HT-29 (cell line): ENCODE measurements at places on chromosomes 11 and 22. TPM values are rescaled to one million over a fixed set of nuclear protein-coding genes. Genes with fewer than 3 reads are reported as not detected.

DNA sequence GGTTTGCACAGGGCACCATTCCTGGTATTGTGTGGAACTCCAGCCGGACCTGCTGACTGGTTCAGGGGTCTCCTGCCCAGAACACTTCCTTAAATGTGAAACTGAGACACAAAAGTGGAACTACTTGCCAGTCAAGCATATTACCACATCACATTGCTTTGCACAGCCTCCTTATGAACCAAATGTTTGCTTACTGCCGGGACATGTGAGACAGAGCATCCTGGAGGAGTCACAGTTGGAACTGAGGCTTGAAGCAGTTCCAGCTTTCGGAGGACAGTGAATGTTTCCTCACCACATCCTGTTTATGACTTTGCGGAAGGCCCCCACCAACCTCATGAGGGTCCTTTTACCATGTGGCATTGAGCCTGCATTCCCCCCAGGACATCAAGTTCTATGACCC is 105.8 kb upstream of the ARHGAP42 start:
- no peak for DNase-seq

- peak; percentile 4 for DNase-seq
Observed at GRCh38 chr11:80146232-80146631, 705.4 kb upstream of the TENM4 start.

- no peak for DNase-seq
Observed at GRCh38 chr11:10460611-10461275, 5.7 kb downstream of the AMPD3 start.

GRCh38 chr22:26689513-26690301 is 32.3 kb downstream of the MIAT start:
- DNase-seq, result no peak

GRCh38 chr11:35953081-35953760 is 9.4 kb downstream of the LDLRAD3 start:
- no peak for DNase-seq

DNA sequence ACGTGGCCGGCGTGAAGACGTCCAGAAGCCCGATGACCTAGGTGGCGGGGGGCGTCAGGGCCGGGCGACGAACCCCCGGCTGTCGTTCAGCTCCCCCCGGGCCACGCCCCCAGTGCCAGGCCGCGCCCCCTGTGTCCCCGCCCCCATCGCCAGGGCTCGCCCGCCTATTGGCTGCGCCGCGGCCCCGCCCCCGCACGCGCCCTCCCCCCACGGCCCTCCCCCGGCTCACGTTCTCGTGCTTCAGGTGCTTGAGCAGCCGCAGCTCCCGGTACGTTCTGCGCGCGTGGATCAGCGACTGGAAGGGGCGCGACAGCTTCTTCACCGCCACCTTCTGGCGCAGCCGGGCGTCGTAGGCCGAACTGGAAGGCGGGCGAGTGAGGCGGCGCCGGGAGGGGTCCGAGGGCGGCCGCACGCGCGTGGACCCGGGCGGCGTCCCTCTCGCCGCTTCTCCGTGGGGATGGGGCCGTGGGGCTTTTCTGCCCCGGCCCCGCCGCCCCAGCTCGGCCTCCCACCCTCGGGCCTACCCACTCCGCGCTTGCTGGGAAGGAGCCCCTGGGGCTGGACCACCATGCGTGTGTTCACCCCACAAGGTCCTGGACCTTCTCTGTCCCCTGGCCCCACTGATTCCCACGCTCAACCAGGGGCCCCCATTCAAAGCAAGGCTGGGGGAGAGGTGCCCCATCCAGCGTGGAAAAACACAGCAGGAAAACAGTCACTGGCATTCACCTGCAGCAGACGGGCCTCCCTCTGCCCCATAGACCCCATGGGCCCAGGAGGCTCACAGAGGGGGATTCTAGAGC is 2.4 kb downstream of the MAPK11 start:
- no peak for DNase-seq

DNA sequence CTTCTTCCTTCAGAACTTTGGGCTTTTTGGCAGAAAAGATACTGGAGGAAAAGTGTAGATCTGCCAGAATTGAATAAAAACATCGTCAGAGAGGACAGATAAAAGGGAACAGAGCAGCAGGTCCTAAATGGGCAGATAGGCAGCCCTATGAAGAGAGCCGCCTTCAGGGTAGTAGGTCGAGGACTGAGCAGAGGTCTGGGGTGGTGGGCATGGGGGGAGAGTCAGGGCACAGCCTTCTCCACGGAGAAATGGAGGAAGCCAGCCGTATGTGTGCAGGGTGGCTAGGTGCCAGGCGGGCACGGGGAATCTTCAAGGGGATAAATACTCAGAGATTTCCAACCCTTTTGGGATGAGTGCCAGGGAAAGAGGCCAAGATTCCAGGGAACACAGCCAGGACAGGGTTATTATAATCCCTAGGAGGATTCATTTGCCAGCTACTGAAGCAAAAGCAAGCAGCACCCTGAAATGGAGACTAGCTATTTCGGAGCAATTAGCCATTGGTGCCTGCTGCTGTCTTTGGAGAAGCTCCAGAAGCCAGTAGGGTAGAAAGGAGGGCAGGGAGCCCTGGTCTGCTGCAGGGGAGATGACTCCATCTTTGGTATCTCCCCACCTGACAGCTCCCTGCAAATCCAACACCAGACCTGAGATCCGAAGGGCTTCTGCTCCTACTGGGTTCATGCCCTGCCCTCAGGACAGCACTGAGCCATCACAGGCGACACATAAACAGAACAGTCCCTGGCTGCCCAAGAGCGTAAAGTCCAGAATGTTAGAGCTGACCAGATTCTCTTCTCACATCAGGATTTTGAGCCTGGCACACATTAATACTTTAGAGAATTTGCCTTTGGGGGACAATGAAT is 174.5 kb upstream of the NTM start:
- no peak for DNase-seq

- DNase-seq, result no peak
Observed at GRCh38 chr11:60810569-60810968, 25.4 kb downstream of the MS4A10 start.

DNA sequence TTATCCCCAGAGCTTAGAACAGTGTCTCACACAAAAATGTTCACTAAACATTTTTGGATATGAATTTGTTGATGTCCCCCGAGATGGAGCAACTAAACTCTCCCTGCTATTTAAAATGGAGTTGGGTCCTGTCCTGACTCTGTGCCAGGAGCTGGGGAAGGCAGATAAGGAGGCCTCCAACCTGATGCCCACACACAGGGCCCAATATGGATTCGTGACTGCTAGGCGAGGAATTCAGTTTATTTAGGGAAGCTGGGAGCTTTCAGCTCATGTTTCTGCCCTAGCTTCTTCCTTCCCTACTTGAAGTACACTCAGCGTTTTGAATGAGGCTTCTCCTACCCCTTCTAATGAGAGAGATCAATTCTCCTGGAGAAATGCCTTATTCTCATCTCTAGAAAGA is 373.0 kb upstream of the LARGE1 start:
- DNase-seq, result no peak

DNA sequence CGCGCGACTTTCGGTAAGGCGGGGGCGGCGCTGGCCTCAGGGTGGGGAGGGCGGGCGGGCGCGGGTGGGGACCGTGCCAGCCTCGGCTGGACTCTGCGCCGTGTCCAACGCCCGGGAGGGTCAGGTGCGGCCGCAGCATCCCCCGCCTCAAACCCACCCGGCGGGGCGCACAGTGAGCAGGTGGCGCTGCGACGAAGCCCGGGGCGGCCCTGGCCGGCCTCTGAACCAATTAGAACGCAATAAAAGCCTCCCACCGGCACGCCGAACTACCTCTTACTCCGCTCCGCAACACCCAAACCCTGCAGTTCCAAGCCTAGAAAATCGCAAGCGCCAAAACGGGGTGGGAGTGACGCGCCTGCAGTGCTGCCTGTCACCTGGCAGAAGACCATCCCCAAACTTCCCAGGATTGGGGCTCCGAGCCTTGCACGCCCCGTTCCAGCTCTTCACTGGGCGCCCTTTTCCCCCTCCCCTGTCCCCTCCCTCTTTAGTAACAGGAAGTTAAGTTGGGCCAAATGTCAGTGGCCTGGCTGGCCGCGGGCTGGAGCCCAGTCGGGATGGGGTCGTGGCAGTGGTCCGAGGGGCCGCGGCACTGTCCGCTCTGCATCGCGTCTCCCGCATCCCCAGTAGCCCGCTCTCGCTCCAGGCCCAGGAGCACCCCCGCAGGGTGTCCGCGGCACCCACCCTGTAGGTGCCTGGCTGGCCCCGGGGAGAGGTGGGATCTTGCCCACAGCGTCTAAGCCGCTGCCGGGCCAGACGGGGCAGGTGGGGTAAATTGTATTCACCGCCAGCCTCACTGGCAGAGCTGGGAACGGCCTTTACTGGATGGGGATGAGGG is 541 bp downstream of the MICAL2 start:
- DNase-seq, result peak; percentile 50

- peak; percentile 53 for DNase-seq
Observed at GRCh38 chr11:69055212-69055586, 6.5 kb downstream of the TPCN2 start.

- DNase-seq, result no peak
Observed at GRCh38 chr11:115267871-115268270, 236.3 kb downstream of the CADM1 start.

DNA sequence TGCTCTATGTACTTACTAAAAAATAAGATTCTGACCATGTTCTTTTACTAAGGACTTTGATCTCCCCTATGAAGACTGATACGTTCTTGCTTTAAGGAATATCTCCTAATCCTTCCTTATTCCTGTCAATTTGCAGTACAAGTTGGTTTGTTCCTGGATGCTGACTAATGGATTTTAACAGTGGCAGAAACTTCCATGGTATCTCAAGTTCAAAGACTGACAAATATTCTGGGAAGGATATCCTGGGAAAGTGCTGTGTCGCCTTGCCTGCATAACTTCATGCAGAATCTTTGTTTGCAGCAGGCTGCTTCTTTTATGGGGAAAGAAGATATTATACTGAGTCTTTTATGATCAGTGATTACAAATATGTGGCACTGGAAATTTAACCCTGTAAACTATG is 8.4 kb upstream of the OR52J3 start:
- no peak for DNase-seq

GRCh38 chr22:24419475-24419850 is 7.9 kb upstream of the ADORA2A start:
- DNase-seq, result no peak

GRCh38 chr11:125591649-125592304 is 875 bp upstream of the STT3A start:
- no peak for DNase-seq

GRCh38 chr11:72333661-72334060 is 89.7 kb upstream of the PHOX2A start:
- DNase-seq, result no peak

GRCh38 chr11:134152696-134153095 is 71.1 kb downstream of the NCAPD3 start:
- no peak for DNase-seq

Gene DGAT2
- 16.0 and 18.3 TPM in 2 replicates for total RNA-seq

Gene PIH1D2
- 0.52 and 0.97 TPM in 2 replicates for total RNA-seq

Gene RASD2
- total RNA-seq, result 0.05 TPM in 1 of 2 replicates, not detected in the other

Gene MALAT1
- 1,827 and 2,040 TPM in 2 replicates for total RNA-seq

Gene APOA4
- total RNA-seq, result not detected in 2 replicates

Gene MS4A8
- total RNA-seq, result not detected in 2 replicates

Gene TRIM29
- total RNA-seq, result 172 and 226 TPM in 2 replicates

Gene TPCN2
- 21.9 and 25.1 TPM in 2 replicates for total RNA-seq

Gene MIEF1
- total RNA-seq, result 16.9 and 19.0 TPM in 2 replicates
